ENCODE measurements at places on chromosomes 2 and 18. TPM values are rescaled to one million over a fixed set of nuclear protein-coding genes. Genes with fewer than 3 reads are reported as not detected.

Gene PRKAG3
- total RNA-seq: 0.40 TPM

Gene PTPRN
- 0.25 TPM for total RNA-seq

Gene SPDYA
- 0.79 TPM for total RNA-seq

Gene ABCG5
- under 0.01 TPM for total RNA-seq

Gene SIX3
- not detected for total RNA-seq

Gene OTOF
- not detected for total RNA-seq

Gene BUB1
- total RNA-seq: 28.0 TPM

Gene PAX8
- 0.13 TPM for total RNA-seq

Gene GGCX
- 34.7 TPM for total RNA-seq

Gene COLEC11
- total RNA-seq: 0.92 TPM

Gene HOXD12
- total RNA-seq: not detected

Gene HADHA
- 166 TPM for total RNA-seq

Gene DAPL1
- not detected for total RNA-seq

Gene SPC25
- total RNA-seq: 3.9 TPM

Gene HDLBP
- total RNA-seq: 1,448 TPM

Gene SFTPB
- total RNA-seq: not detected

Gene ZNG1B
- 60.1 TPM for total RNA-seq

Gene REG1B
- total RNA-seq: not detected

Gene DHRS9
- not detected for total RNA-seq

Gene CD8B2
- not detected for total RNA-seq

Gene SMIM21
- not detected for total RNA-seq

Gene MPP4
- 1.7 TPM for total RNA-seq

Gene ABCG8
- not detected for total RNA-seq

Gene UPP2
- not detected for total RNA-seq

Gene POTEC
- total RNA-seq: not detected

Gene LYPD6B
- not detected for total RNA-seq

Gene FAP
- total RNA-seq: 91.9 TPM

Gene TUBA3E
- not detected for total RNA-seq

Gene IL36A
- total RNA-seq: not detected

Gene MC2R
- total RNA-seq: not detected

Gene CDK5R2
- total RNA-seq: not detected

Gene GREB1L
- total RNA-seq: 1.2 TPM

Gene PLCD4
- total RNA-seq: 4.0 TPM
